ENCODE measurements at places on chromosomes 2 and 18.

DNA sequence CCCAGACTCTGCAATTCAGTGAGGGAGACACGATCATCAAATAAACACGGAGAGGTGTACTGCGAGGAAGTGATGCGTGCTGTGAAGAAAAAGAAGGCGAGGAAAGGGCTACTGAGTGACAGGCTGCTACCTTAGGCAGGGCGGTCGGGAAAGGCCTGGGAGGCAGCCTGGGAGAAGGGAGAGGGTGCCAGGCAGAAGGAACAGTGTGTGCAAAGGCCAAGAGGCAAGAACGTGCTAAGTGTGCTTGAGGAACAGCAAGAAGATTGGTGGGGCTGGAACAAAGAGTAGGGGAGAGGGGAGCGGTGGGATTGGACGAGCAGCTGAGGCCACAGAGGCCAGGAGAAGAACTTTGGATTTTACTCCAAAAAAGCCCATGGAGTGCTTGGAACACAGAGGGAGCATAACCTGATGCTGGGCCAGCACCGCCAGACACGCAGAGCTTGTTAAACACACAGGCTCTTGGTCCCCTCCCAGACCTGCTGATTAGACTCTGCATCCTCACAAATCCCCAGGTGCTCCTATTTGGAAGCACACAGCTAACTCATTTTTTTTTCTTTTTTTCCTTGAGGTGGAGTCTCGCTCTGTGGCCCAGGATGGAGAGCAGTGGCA, 30.4 kb downstream of the SERTAD2 start:
- DNase-seq, result no peak

GRCh38 chr2:22673529-22673928, 711.5 kb upstream of the KLHL29 start:
- DNase-seq, result no peak

GRCh38 chr2:72147303-72147971, at the start of gene CYP26B1:
CYP26B1 (minus strand) TSS chr2:72147862; CDS start chr2:72147834, 28 bp downstream.
- no peak for DNase-seq

- peak; percentile 49 for DNase-seq
Observed at GRCh38 chr2:73938718-73939352, 12.2 kb downstream of the DGUOK start.

DNA sequence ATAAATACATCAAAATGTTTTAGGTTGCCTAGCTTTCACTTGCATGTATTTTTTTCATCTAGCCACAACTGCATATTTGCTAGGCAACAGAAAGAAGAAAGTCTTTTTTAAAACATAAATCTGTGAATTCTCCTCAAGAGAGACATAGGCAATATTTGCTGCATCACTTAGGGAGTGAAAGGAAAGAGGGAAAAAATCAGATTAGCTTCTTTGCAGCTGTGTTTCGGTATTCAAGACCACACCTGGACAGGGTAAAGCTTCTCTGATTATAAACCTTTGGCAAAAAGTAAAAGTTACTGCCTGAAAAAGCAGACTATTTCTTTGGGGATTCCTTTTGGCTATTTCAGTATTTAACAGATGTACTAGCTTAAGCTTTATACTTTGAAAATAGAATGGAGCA, 280.9 kb upstream of the ZSWIM2 start:
- no peak for DNase-seq

- DNase-seq, result no peak
Observed at GRCh38 chr2:221254299-221254698, 317.8 kb downstream of the EPHA4 start.

DNA sequence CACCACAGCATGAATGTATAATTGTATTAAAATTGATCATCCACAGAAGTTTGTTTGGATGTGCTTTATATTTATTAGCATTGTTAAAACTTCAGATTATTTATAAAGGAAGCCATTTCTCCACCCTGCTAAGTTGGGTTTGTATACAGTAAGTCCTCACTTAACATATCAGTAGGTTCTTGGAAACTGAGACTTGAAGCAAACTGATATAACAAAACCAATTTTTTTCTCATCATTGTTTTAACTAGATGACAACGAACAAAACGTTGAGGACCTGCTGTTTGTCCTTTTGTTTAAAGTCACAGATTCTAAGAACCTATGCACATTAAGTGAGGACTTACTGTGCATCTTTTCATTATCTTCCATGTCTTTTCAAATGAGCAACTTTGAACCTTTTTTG, 17.1 kb downstream of the C2orf69 start:
- no peak for DNase-seq

GRCh38 chr2:104430852-104431251, 423.1 kb upstream of the POU3F3 start:
- DNase-seq, result no peak

GRCh38 chr2:224369028-224369632, 32.8 kb downstream of the FAM124B start:
- no peak for DNase-seq

DNA sequence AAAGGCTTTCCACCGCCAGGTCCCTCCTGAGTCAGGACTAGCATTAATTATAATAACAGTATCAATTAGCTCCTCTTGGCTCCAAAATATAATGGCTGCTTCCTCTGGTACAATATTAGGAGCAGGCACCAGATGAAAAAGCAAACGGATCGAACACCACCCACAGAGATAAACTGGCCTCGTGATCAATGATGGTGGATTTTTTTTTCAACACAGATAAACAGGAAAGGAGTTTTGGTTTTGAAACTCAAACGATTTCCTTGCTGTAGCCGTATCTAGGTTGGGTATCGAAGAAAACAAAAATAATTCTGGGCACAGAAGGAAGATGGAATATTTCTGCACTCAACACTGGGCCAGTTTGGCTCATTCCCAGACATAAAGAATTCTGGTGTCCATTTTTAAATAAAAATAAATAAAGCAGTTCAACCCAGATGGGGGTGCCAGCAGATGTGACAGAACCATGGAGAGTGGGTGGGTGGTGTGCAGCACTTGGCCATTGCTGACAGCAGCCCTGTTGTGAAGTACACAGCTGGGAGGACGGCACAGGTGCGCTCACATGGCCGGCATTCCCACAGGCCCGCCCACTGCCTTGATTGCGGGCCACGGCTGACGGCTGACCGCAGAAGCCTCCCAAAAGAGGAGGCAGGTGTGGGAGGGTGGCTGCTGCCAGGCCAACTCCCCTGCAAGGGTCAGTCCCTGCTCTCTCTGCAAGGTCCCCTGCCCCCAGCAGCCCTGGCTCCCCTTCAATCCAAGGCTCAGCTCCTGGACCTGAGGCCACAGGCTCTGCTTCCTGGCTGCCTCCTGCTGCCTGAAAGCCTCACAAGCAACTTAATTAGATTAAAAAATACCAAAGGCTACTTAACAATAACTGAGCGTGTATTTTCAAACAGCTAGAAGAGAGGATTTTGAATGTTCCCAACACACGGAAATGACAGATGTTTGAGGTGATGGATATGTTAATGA, 351.9 kb upstream of the ID2 start:
- no peak for DNase-seq

- peak; percentile 38 for DNase-seq
Observed at GRCh38 chr2:46451131-46451711, 28.1 kb upstream of the TMEM247 start.

GRCh38 chr2:10598501-10598900, 91.3 kb downstream of the NOL10 start:
- no peak for DNase-seq

- no peak for DNase-seq
Observed at GRCh38 chr2:151809073-151809383, 19.2 kb downstream of the ARL5A start.

- no peak for DNase-seq
Observed at GRCh38 chr18:63476668-63477067, at the start of gene SERPINB5. SERPINB5 (plus strand) TSS chr18:63476958; CDS start chr18:63484429, 7,471 bp downstream.

GRCh38 chr2:35871672-35872071, 483.9 kb upstream of the CRIM1 start:
- DNase-seq, result no peak

- no peak for DNase-seq
Observed at GRCh38 chr2:3868012-3868805, 164.8 kb downstream of the DCDC2C start.

GRCh38 chr2:77232909-77233425, 289.2 kb downstream of the LRRTM4 start:
- no peak for DNase-seq

- DNase-seq, result no peak
Observed at GRCh38 chr2:71643674-71644357, 190.5 kb downstream of the DYSF start.

GRCh38 chr2:177391822-177392372, 676 bp upstream of the AGPS start:
- DNase-seq, result no peak

DNA sequence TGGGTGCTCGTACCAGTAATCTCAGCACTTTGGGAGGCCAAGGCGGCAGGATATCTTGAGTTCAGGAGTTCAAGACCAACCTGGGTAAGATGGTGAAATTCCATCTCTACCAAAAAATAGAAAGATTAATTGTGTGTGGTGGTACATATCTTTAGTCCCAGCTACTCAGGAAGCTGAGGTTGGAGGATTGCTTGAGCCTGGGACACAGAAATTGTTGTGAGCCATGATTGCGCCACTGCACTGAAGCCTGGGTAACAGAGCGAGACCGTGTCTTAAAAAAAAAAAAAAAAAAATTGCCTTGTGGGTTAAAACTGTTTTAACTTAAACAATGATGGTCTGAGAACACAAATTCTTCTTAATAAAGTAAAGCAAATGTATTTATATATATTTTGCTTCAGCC, 49.6 kb downstream of the ATP9B start:
- no peak for DNase-seq

- no peak for DNase-seq
Observed at GRCh38 chr2:3094999-3095958, 282.3 kb downstream of the EIPR1 start.

- peak; percentile 21 for DNase-seq
Observed at GRCh38 chr18:61865466-61866175, 27.2 kb downstream of the RNF152 start.

- no peak for DNase-seq
Observed at GRCh38 chr18:11669271-11669947, 19.7 kb upstream of the GNAL start.

GRCh38 chr2:139916822-139917221, 1136.6 kb upstream of the NXPH2 start:
- DNase-seq, result no peak

GRCh38 chr18:58590254-58590653, 38.6 kb downstream of the ALPK2 start:
- DNase-seq, result peak; percentile 79

GRCh38 chr2:60819155-60819862, 62.1 kb upstream of the REL start:
- no peak for DNase-seq

- DNase-seq, result no peak
Observed at GRCh38 chr2:147348931-147349555, 495.8 kb upstream of the ACVR2A start.

- no peak for DNase-seq
Observed at GRCh38 chr2:211187602-211188001, 631.2 kb downstream of the CPS1 start.

All from AG09309 (cell line).